ENCODE measurements at places on chromosomes 16 and 17.
A peak's percentile ranks its signal among the peaks of the same experiment; 100 is the strongest.

DNA sequence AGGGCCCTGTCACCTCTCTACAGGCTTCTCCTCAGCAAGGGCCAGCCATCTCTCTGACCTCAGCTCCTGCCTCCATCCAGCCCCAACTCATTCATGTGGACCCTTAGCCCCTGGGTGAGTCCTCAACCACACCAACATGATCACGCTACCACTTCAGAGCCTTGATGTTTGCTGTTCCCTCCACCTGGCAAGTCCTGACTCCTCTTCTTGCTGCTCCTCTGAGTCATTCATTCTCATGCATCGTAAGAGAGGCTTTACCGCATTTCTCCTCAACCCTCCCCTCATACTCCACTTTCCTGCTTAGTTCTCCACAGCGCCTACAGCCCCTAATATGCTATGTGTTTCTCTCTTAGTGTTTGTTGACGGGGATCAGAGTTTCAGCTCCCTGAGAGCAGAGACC, 99.9 kb downstream of the C17orf67 start:
- no peak for DNase-seq

- no peak for DNase-seq
These were observed 255.1 kb downstream of the SNX29 start for GRCh38 chr16:12231666-12232065.

DNA sequence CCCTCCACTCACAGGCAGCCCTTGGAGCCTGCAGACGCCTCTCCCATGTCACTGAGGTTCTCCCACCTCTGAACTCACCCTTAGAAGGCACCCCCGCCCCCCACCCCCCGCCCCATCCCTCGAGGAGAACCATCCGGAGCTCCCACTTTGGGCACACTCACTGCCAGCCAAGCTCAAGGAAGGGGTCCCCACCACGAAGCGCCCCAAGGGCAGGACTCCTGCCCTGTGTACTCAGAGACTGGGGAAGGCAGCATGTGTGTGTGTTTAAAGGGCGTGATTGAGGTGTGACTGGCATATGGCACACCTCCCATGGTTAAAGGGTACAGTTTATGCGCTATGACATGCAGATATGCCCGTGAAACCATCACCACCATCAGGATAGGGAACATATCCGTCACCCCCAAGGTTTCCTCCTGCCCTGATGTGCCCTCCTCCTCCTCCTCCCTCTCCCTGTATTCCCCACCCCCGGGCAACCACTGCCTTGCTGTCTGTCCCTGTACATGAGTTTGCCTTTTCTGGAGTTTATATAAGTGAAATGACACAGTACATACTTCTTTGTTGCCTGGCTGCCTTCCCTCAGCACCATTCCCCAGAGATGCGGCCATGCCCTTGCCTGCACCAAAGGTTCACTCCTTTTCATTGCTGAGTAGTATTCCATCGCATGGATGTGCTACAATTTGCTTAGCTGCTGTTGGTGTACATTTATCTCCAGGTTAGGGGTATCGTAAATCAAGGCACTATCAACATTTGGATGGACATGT, 14.0 kb upstream of the RBFOX3 start:
- no peak for DNase-seq

DNA sequence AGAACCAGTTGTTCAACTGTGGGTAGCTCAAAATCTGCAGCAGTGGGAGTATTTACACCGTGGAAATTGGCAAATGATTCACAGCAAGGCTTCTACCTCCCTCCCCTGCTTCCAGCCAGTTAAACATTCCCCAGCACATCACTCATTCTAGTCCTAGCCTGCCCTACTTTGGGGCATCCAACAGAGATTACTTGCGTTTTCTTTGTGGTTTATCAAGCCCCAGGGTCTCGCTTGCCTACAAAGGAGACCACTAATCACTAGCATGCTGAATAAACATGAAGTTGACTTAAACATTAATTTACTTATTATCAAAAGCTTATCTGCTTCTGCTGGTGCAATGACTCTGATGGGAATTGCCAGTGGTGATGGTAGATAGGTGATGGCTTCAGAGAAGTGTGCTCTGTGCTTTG, 94.5 kb downstream of the MARF1 start:
- DNase-seq: no peak

DNA sequence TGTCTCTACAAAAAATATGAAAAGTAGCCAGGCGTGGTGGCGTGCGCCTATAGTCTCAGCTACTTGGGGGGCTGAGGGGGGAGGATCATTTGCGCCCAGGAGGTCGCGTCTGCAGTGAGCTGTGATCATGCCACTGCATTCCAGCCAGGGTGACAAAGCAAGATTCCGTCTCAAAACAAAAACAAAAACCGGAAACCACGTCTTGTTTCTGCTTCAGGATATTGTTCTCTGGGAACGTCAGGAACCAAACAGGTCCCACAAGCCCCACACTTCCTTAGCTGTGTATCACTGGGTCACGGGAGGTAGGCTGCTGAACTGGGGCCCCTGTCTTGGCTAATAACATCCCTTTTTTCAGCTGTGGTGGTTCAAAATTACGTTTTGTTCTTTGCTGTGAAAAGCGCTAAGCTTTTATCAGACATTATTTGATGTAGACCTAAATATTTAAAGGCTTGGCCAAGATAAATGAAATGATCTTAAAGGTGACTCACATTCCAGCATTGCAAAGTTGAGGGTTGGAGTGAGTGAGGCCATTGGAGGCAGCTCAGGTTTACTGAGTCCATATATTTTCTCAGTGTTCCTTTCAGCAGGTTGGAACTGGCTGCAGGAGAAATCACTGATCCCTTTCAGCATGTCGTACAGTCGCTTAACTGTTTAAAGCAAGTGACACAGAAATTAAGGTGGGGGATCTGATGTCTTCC, 16.4 kb upstream of the SEC14L1 start:
- DNase-seq: peak; percentile 66

DNA sequence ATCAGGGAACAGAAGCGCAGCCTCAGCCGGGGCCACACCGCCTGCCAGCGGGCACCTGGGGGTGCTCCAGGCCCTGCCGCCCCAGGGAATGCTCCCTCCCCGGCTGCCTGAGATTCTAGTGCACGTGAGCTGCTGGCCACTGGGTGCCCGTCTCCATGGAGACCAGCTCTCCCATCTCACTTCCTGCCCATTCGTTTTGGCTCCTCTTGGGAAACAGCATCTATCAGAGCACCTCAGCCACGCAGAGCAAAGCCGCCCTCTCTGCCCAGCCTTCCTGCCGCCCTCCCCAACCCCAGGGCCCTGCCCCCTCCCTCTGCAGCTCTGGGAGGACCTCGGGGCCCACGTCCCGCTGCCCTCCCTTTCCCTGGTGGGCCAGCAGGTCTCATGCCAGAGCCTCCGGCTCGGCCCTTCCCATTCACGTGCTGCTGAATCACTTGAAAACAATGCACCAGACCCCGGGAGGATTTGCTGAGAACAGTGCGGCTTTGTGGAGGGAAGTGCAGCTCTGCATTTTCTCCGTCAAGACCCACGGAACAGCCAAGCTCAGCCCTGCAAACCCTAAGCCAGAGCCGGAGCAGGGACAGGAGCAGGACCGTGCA, 19.4 kb downstream of the CEP295NL start:
- peak; percentile 84 for DNase-seq

DNA sequence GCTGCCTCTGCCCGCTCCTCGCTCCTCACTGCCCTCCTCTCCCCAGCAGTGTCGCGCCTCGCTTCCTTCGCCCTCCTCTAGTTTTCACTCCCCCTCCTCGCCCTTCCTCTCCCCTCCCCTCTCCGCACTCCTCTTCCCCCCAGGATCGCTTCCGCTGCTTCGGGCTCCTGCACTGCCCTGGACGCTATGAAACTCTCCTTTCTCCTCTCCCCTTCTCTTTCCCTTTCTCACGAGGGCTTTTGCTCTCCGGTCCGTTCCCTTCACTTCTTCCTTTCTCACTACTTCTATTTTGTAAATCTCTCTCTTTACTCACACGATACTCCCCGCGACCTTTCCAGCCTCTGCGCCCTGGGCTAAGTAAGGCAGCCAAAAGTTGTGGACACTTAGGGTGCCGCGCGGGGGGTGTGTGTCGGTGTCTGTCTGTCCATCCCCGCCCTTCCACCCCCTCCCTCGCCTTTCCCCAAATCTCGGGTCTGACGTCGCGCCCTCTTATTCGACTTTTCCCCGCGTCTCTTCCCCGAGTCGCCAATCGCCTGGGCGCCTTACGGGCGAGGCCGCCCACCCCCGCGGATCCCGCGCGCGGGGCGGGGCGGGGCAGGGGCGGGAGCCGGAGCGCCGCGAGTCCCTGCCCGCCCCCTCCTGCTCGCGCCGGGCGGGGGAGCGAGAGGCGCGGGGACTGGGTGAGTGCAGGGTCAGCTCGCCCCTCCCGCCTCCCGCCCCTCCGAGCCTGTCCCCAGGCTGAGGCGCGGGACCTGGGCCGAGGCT, at the start of gene IRX3:
Gene IRX3 (minus strand): TSS at position 422 of the 765 bp plus-strand sequence. CDS start 737 bp downstream, outside the sequence.
- DNase-seq: no peak

DNA sequence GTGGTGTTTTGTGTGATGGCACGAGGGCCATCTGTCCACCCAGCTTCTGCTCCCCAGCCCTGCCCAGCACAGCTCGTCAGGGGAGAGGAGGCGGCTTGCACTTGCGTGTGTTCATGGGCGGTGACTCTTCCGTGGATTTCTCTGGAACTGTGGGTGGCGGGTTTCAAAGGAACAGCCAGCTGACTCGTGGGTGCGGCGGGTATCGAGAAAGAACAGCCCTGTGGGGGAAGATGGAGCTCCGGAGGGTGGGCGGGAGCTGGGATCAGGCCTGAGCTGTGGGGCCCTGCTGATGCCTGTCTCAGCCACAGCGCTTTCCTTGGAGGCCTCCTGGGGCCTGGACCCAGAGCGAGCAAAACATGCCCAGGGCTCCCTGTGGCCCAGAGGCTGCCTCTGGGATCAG, 13.2 kb downstream of the NAGPA start:
- DNase-seq: no peak

DNA sequence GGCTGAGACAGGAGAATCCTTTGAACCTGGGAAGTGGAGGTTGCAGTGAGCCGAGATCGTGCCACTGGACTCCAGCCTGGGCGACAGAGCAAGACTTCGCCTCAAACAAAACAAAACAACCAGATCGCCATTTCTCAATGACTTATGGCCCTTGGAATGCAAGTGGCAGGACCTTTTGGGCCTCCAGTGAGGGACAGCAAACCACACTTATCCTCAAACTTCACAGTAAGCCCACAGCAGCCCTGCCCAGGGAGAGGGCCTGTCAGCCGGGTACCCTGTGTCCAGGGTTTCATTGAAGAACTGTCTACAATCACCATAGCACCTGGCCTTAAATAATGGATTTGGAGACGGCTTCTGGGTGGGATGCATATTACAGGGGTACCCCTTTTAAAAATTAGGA, 11.7 kb downstream of the TRAF4 start:
- DNase-seq: no peak

- DNase-seq: peak; percentile 38
These were observed 94.6 kb downstream of the EMP2 start for GRCh38 chr16:10485698-10486382.

- peak; percentile 56 for DNase-seq
These were observed 1.4 kb upstream of the NBR1 start for GRCh38 chr17:43169561-43170139.

GRCh38 chr16:55225972-55226542, 97.9 kb upstream of the IRX6 start:
- DNase-seq: no peak

- no peak for DNase-seq
These were observed 138.7 kb downstream of the ANKFN1 start for GRCh38 chr17:56292010-56292409.

- peak; percentile 56 for DNase-seq
These were observed 47.2 kb downstream of the SRL start for GRCh38 chr16:4194661-4195060.

GRCh38 chr17:21676281-21677111, 15.8 kb upstream of the KCNJ18 start:
- no peak for DNase-seq

GRCh38 chr16:72833969-72834368, 214.0 kb downstream of the ZFHX3 start:
- DNase-seq: no peak

- no peak for DNase-seq
These were observed 61.5 kb upstream of the B4GALNT2 start for GRCh38 chr17:49071106-49071505.

DNA sequence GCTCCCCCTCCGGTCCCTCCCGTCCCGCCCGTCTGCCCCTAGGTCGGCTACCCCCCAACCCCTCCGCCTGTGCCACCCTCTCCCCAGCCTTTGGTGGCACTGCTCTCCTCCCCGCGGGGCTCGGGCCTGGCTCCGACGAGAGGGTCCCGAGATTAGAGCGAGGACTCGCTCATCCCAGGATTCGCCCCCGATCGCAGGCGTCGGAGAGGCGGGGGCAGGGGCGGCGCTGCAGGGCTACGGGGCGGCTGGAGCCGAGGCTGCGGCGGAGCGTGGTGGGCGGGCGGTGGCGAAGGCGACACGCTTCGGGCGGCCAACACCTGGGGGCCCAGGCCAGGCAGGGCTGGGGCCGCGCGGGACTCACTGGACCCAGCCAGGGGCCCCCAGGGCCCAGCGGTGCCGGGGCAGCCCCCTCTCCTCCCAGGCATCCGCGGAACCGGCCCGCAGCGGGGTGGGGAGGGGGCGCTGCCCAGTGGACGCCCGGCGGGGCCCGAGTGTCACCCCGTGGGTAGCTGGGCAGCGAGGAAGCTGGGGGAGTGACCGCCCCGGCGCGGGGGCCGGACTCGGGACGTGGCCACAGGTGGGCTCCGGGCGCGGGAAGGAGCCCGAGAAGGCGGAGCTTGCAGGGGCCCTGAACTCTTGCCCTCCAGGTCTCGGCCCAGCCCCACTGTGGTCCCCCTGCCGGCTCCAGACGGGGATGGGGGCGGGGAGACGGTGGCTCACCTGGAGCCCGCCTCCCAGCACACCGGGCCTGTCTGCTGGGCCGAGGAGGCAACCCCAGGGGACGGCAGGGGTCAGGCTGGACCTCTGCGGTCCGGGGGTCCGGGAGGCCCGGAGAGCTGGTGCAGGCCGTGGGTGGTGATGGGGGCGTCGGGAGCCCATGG, 1.5 kb downstream of the MGAT5B start:
- no peak for DNase-seq

GRCh38 chr17:17564896-17565295, 26.6 kb downstream of the PEMT start:
- DNase-seq: no peak

DNA sequence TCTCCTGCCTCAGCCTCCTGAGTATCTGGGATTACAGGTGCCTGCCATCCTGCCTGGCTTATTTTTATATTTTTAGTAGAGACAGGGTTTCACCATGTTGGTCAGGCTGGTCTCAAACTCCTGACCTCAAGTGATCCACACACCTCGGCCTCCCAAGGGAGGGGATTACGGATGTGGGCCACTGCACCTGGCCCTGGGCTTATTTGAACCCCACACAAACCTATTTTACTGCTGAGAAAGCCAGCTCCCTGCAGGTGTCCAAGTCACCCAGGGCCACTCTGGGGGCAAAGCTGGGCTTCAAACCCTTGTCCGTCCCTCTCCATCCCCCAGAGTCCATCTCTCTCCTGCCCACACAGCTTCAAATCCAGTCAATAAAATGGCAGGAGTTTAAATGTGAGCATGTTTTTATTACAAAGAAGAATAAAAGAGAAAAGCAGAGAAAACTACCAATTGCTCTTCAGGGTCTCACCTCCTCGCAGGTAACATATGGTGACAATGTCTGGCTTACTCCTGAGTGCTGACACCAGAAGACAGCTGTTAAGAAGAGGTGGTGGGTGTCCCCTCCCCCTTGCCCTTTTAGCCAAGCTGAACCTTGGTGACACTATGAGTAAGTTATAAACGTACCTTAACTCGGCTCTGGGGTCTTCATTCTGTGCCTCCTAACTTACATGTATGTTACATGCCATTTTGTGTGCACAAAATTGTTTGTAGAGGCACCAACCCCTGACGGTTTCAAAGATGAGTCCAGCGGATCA, 45.4 kb downstream of the LAT start:
- DNase-seq: no peak

GRCh38 chr17:45311760-45312476, 4.9 kb downstream of the MAP3K14 start:
- DNase-seq: peak; percentile 66

GRCh38 chr17:77320485-77321256, 179.9 kb downstream of the SEC14L1 start:
- no peak for DNase-seq
